ENCODE measurements at places on chromosomes 2 and 18.

DNA sequence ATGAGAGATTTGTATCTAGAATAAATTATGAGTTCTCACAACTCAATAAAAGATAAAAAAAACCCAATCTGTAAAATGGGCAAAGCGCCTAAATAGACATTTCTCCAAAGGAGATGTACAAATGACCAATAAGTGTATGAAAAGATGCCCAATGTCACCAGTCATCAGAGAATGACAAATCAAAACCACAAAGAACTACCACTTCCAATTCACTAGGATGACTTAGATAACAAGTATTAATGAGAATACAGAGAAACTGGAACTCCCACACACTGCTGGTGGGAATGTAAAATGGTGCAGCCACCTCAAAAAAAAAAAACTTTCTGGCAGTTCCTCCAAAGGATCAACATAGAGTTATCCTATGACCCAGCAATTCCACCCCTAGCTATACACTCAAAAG lies 17.4 kb upstream of the COL6A3 start:
- DNase-seq, result no peak

DNA sequence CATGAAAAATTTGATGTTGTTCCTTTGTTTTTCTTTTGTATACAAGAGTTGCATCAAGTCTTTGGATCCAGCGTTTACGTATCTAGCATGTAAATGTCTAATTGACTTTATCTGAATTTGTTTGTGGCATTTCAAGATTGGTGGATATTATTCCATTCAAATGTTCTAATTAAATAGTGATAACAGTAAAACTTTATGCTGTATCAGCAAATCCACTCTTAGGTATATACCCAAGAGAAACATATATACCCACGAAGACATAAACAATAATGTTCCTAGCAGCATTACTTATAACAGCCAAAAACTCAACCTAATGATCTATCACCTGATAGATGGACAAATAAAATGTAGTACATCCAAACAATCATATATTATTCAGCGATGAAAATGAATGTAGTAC lies 579.4 kb upstream of the LRATD1 start:
- DNase-seq, result no peak

- no peak for DNase-seq
These were observed 358 bp downstream of the USP37 start for GRCh38 chr2:218567797-218568189.

DNA sequence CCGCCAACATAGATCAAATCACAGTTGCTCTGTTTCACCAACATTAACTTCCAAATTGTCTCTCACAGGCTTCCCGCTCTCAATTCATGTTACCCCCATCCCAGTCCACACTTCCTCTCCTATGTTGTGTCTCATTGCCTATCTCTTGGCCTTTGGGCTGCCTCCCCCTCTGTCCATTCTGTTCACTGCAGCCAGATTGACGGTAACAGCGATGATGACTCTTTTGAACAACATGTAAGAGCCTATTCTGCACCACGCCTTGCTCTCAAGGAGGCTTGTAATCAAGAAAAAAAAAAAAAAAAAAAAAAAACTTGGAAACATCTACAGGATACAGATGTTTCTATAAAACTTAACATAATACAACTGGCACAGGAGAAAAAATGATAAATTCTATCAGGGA lies 77.3 kb upstream of the RMDN2 start:
- no peak for DNase-seq

- DNase-seq, result no peak
These were observed 89.6 kb downstream of the NR4A2 start for GRCh38 chr2:156242874-156243273.

Data from activated T-helper 9 cell treated with anti-CD3 and anti-CD28 coated beads, Interleukin-2, amount 50 U/mL, for 16 hours (primary cell).